ENCODE measurements at places on chromosomes 6 and 20.

GRCh38 chr6:108796875-108797274, 51.3 kb upstream of the ARMC2 start:
- DNase-seq, result no peak

- DNase-seq, result peak; percentile 58
Observed at GRCh38 chr20:23086056-23086566, at the start of gene CD93. Gene CD93 (minus strand): TSS chr20:23086324. CDS start chr20:23086192, 132 bp downstream.

- peak; percentile 56 for DNase-seq
Observed at GRCh38 chr20:20362774-20363433, 5.0 kb upstream of the INSM1 start.

DNA sequence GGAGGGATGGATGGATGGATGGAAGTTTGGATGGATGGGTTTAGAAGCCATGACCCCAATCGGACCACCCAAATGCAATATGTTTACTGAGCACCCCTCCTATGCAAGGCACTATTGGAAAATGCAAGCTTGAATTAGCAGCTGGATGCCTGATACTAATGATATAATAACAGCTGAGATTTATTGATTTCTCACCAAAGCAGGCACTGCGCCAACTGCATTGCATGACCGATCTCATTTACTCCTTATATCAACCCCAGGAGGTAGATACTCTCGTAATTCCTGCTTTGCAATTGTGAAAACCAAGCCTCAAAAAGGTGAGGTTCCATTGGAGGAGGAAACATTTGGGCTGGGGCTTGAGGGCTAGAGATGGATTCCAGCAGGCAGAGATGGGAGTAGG, 89.7 kb downstream of the KCNB1 start:
- no peak for DNase-seq

GRCh38 chr6:41958022-41958856, 16.6 kb upstream of the CCND3 start:
- DNase-seq, result no peak

- DNase-seq, result no peak
Observed at GRCh38 chr6:110329714-110330436, 28.3 kb downstream of the METTL24 start.

DNA sequence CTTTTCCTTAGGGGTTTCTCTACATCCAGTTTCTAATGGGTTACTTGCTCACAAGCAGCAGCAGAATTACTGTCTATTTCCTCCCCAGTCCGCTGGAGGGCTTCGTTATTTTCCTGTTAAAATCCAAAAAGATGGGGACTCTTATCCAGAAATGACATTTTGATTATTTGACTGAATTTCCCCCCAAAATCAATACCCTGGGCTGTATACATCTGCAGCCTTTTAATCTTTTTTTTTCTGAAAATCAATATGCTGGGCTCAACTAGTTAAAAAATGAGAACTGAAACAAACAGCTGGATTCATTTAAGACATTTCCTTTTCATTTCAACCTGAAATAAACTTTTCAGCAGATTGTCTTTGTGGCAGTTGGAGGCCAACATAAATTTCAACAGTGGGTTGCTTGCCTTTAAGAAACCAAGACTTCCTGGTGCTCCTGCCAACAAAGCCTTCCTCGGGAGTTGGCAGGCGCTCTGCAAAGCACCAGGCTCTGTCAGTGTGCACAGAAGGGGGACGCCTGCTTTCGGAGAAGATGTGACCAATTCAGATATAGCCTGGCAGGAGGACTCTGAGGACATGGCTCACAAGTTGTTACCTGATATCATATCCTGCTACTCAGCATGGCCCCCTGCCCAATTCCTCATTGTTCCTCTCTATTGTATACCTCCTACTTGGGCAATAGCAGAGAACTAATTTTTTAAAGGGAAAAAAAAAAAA, 204.7 kb upstream of the ARG1 start:
- peak; percentile 30 for DNase-seq

- DNase-seq, result no peak
Observed at GRCh38 chr20:7695635-7696034, 244.6 kb downstream of the HAO1 start.
